Breast epithelium (tissue), 4 donors: ENCODE measurements at places on chromosomes 11 and 22.

DNA sequence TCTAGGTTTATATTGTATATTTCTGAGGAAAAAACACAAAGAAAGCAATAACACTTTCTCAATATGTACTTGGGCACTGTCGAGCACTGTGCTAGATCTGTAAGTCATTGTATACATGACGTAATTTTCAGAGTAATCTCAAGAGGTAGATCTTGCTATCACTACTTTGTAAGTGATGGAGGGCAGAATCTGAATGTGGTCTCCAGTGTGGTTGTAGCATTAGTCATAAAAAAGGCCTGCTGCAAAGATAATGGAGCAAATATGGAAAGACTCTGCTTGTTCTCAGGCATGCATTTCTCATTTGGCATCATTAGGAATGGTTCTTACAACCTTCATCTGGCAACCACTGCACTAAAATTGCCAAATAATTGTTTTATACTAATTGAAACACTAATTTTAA is 419.8 kb upstream of the CCDC179 start:
- H3K27me3 ChIP-seq, result no peaks in the 10 kb centered on the region
- H3K36me3 ChIP-seq, result no peaks in the 10 kb centered on the region
- no peak overlapping the region for H3K4me3 ChIP-seq
- H3K27ac ChIP-seq, result no peak overlapping the region
- H3K4me1 ChIP-seq, result no peaks in the 10 kb centered on the region

DNA sequence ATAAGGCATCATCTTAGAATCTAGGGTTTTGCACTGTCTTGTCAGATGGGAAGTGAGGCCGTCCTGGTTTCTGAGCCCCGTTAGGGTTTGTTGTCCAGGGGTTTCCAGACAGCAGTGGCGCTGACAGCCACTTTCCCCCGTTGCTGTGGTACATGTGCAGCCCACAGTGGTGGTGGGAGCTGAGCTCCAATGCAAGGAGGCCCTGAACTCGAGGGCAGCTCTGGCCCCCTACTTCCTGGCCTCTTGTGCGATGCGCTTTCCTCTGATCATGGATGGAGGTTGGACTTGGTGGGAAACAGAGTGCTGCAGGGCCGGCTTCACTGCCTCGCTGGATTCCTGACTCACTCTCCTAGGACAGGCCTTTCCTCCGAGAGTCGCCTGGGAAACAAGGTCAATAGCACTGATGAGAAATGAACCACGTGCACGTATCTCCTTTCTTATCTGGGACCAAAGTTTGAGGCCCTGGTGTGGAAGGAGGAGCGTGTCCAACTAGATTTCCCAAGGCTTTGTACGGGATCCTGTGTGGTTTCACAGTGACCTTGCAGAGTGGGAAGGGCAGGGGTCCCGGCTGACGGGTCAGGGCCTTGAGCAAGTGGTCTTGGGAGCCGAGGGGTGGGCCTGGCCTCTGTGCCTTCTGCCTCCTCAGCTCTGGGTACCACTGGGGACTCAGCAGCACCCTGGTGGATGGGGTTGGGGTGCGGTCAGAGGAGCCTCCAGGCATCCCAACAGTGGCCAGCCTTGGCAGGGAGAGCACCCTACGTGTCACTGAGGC is 3.7 kb downstream of the PHRF1 start:
- H3K27me3 ChIP-seq, result no peaks in the 10 kb centered on the region
- no peak overlapping the region for H3K27ac ChIP-seq
- H3K36me3 ChIP-seq, result no peaks in the 10 kb centered on the region
- peaks cover 11% of the 10 kb centered on the region for H3K4me1 ChIP-seq

DNA sequence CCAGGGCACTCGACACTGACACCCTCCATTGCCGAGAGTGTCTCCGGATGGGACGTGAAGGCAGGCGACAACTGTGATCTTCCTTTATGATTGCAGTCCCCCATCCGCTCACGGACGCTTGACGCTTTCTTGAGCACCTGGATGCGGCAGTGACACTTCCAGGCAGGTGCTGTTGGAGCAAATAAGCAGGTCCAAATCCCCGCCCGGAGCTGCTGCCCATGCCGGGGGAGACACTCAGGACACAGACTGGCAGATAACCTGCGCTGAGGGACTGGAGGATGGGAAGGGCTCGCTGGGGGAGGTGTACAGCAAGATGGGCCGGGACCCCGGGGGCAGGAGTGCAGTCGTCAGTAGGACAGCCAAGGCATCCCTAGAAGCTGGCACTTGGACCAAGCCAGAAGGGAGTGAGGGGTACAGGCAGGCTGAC is 1403.5 kb downstream of the BRD1 start:
- H3K4me3 ChIP-seq, result no peak overlapping the region
- no peaks in the 10 kb centered on the region for H3K4me1 ChIP-seq
- H3K27me3 ChIP-seq, result peaks cover 15% of the 10 kb centered on the region
- no peaks in the 10 kb centered on the region for H3K36me3 ChIP-seq
- DNase-seq, result peak; percentile 46

- H3K27ac ChIP-seq, result no peak overlapping the region
- H3K4me1 ChIP-seq, result no peaks in the 10 kb centered on the region
- H3K36me3 ChIP-seq, result no peaks in the 10 kb centered on the region
- no peaks in the 10 kb centered on the region for H3K27me3 ChIP-seq
- no peak overlapping the region for H3K4me3 ChIP-seq
- DNase-seq, result no peak
These were observed 12.4 kb upstream of the KIAA0930 start for GRCh38 chr22:45253039-45253641.
